SHP77 (cell line): ENCODE measurements at places on chromosomes 5 and 9.

DNA sequence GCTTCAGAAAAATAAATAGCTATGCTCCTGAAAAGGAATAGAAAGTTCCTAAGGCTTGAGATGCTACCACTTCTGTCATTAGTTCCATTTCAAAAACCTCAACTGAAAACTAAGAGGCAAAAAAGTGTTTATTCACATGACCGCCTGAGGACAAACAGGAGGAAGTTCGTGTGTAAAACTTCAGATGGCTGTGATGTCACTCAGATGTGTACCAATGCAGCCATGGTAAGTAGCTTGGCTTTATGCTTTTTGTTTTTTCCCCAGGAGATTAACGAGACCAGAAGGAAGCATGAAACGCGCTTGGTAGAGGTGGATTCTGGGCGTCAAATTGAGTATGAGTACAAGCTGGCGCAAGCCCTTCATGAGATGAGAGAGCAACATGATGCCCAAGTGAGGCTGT lies 33.0 kb downstream of the LMNB1 start:
- DNase-seq = no peak

DNA sequence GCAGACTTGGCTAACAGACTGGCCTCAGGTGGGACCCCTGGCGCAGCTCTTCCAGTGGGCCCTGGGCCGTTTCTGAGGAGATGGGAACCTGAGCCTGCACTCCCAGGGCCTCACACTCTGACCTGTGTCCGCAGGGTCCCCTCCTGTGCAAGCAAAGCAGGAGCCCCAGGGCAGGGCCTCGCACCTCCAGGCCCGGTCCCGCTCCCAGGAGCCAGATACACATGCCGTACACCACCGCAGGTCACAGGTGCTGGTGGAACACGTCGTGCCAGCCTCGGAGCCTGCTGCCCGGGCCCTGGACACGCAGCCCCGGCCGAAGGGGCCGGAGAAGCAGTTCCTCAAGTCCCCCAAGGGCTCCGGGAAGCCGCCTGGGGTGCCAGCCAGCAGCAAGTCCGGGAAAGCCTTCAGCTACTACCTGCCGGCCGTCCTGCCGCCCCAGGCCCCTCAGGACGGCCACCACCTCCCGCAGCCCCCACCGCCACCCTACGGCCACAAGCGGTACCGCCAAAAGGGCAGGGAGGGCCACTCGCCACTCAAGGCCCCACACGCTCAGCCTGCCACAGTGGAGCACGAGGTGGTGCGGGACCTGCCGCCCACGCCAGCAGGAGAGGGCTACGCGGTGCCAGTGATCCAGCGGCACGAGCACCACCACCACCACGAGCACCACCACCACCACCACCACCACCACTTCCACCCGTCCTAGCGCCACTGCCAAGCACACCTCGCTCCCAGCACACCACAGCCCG lies 29.2 kb downstream of the NKD2 start:
- DNase-seq = no peak

GRCh38 chr5:149012350-149012749 lies 50.5 kb downstream of the SH3TC2 start:
- no peak for DNase-seq

- no peak for DNase-seq
Measured at GRCh38 chr5:133753856-133754255, 141.5 kb upstream of the FSTL4 start.

- no peak for DNase-seq
Measured at GRCh38 chr5:145764325-145764724, 70.8 kb downstream of the PRELID2 start.

DNA sequence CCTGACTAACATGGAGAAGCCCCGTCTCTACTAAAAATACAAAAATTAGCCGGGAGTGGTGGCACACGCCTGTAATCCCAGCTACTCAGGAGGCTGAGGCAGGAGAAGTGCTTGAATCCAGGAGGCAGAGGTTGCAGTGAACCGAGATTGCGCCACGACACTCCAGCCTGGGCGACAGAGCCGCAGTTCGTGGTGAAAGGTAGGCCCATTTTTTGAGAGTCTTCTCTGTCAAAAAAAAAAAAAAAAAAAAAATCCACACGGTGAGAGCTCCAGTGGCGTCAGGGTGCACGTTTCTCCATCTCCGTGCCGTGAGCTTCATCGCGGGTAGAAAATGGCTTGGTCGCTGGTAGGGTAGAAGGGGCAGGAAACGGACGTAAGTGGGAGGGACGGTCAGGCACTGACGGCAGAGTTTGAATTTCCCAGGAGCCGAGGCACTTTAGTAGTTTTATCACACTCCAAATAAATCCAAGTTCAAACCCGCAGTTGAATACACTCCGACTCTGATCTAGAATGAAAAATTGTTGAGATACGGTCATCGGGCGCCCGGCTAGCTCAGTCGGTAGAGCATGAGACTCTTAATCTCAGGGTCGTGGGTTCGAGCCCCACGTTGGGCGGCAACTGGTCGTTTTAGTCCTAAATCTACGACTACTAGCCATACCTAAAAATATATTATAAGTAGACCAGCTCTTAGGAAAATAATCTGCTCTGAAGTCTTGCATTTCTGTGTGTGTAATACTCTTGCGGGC lies 2.4 kb upstream of the TRIM7 start:
- no peak for DNase-seq

- no peak for DNase-seq
Measured at GRCh38 chr5:77337686-77338085, 127.2 kb downstream of the PDE8B start.

DNA sequence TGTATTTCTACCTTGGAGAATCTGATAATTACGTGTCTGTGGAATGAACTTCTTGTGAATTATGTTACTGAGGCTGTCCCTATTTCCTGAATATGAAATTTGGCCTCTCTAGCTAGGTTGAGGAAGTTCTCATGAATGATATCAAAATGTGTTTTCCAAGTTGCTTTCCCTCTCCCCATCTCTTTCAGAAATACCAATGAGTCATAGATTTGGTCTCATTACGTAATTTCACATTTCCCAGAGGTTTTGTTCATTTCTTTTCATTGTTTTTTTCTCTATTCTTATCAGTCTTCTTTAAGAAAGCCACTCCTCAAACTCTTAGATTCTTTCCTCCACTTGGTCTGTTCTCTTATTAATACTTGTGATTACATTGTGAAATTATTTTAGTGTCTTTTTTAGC lies 923.8 kb upstream of the CDH9 start:
- no peak for DNase-seq

GRCh38 chr9:18605766-18606180 lies 131.8 kb downstream of the ADAMTSL1 start:
- DNase-seq = no peak

GRCh38 chr9:107280543-107280942 lies 2.5 kb upstream of the RAD23B start:
- no peak for DNase-seq

DNA sequence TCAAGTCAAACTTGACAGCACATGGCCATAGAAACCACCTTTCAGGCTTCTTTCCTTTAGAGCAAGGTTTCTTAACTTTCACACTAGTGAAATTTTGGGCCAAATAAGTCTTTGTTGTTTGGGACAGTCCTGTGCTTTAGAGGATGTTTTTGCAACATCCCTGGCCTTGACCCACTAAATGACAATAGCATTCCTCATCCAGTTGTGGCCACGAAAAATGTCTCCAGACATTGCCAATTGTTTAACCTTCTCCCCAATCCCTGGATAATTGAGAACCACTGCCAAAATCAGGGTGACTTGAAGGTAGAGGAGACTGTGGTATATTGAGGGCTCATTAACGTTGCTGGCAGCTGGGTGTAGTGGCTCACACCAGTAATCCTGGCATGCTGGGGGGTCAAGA lies 72.0 kb downstream of the ALDH1A1 start:
- DNase-seq = no peak

- no peak for DNase-seq
Measured at GRCh38 chr9:136203408-136204144, 1.4 kb downstream of the LHX3 start.

GRCh38 chr5:22258139-22258538 lies 595.0 kb downstream of the CDH12 start:
- no peak for DNase-seq

GRCh38 chr5:91742550-91742949 lies 359.4 kb upstream of the ARRDC3 start:
- no peak for DNase-seq

- no peak for DNase-seq
Measured at GRCh38 chr5:172531704-172532026, 77.3 kb upstream of the SH3PXD2B start.

GRCh38 chr9:125428060-125428901 lies 166.7 kb downstream of the GAPVD1 start:
- DNase-seq = no peak

DNA sequence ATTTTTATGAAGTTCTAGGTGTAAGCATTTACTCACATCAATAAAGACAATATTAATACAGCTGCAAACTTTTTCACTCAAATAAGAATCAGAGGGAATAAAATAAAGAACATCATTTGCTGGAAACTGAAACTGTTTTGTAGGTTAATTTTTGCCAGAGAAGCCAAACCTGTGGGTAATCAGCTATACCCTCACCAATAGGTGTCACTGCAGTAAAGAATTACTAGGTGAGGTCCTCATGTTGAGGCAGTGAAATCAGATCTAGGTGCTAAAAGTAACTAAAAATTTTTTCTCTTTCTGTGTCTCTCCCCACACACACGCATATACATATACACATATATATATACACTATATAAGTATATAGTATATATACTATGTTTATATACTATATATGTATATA lies 1016.3 kb upstream of the SEMA6A start:
- DNase-seq = peak; percentile 17

- no peak for DNase-seq
Measured at GRCh38 chr9:126066131-126066530, 260.5 kb upstream of the MVB12B start.
